ENCODE measurements at places on chromosomes 12 and 14.

- DNase-seq: no peak
Observed at GRCh38 chr12:1848745-1849144, 28.4 kb downstream of the LRTM2 start.

DNA sequence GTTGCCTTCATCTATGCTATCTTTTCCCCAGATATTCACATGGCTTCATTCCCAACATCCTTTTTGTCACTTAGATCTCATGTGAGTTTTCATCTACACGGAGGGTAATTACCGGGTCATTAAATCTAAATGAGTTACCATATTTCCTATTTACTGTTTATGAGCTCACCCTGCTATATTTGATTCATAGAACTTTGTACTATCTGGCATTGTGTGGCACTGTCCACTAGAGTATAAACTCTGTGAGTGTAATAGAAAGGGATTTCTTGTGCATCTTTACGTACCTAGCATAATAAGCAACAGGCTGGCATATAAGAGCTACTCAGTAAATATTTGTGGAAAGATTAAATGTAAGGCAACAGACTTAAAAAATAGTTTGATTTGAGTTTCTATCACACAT, 86.1 kb upstream of the LMO3 start:
- no peak for DNase-seq

DNA sequence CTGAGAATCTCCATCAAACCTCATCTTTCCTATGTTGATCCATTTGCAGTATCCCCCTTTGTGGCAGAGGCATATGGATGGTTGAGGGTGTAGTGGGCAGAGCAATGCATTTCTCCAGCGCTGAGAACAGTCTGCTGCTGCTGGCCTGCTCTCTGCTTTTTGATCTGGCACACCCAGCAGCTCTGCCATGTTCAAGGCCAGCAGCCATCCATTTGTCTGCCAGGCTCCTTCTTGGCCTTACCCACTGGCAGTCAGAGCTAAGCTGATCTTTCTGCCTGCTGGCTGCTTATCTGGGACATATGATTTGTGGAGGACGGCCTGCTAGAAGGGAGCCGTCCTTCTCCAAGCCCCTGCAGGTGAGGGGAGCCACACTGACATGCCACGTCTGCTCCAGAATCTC, 17.0 kb downstream of the NPC2 start:
- no peak for DNase-seq

GRCh38 chr12:124317400-124317799, 22.5 kb downstream of the RFLNA start:
- no peak for DNase-seq

GRCh38 chr14:22370084-22370847, 218.8 kb downstream of the DAD1 start:
- no peak for DNase-seq

- DNase-seq: no peak
Observed at GRCh38 chr14:57637901-57638300, 144.2 kb upstream of the CCDC198 start.

Data from T47D (cell line).